ENCODE measurements at places on chromosomes 2 and 18. TPM values are rescaled to one million over a fixed set of nuclear protein-coding genes. Genes with fewer than 3 reads are reported as not detected.
A peak's percentile ranks its signal among the peaks of the same experiment; 100 is the strongest.

The CFAP53 gene
- not detected for total RNA-seq

The MBD5 gene
- total RNA-seq, result 40.8 TPM

The RBM45 gene
- 13.9 TPM for total RNA-seq

The TNFRSF11A gene
- 7.2 TPM for total RNA-seq

The NETO1 gene
- 0.62 TPM for total RNA-seq

The SH2D6 gene
- not detected for total RNA-seq

The SNORC gene
- total RNA-seq, result 0.79 TPM

The TUBA4A gene
- total RNA-seq, result 25.6 TPM

The G6PC2 gene
- total RNA-seq, result 0.14 TPM

The TCF7L1 gene
- 25.9 TPM for total RNA-seq

The MEX3C gene
- total RNA-seq, result 18.8 TPM

The CTDP1 gene
- total RNA-seq, result 13.8 TPM

The DSEL gene
- total RNA-seq, result 11.6 TPM

The ANKRD53 gene
- total RNA-seq, result 2.3 TPM

The SRD5A2 gene
- not detected for total RNA-seq

DNA sequence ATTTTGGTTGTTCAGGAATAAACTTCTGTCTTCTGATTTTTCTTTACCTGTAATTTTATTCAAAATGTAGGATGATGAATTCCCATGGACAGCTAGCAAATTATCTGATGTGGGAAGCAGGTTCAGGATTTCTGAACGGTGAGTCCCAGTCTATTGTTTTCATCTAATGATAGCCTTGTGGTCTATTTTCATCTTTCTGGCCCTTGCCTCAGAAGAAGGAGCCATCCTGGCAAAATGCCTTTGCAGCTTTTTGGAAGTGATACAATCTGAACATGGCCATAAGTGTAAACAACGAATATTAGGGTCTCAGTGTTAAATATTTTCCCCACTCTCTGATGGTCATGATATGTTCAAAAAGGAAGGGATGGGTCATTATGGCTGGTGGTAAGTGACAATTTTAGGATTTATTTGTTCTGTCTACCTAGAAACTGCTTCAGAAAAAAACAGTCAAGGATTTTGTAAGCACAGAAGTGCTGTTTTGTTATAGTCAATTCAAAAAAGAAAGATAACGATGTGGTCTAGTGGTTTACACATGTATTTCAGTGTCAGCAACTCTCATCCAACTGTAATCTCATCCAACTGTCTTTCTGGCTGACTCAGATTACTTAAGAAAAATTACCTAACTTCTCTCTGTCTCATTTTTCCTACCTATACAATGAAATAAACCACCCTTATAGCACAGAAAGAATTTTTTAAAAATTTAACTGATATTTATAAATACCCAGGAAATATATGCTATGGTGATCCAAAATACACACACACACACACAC, 272.6 kb upstream of the ERBB4 start:
- DNase-seq, result no peak

DNA sequence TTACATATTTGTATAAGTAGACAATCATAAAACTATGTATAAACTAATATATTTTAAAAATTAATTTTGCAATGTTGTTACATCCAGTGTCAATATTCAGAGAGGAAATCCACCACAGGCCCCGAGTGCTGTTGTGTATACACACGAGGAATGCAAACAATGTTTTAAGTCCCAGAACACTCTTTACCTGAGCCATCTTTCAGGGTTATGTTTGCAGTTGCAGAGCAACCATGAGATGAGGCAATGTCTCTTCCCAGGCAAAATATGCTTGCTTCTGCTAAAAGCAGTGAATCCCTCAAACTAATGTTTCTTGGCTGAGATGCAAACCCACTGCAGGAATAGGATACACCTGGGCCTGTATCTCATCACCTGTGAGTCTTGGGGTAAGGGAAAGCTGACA, 91.3 kb downstream of the ASXL2 start:
- DNase-seq, result no peak

DNA sequence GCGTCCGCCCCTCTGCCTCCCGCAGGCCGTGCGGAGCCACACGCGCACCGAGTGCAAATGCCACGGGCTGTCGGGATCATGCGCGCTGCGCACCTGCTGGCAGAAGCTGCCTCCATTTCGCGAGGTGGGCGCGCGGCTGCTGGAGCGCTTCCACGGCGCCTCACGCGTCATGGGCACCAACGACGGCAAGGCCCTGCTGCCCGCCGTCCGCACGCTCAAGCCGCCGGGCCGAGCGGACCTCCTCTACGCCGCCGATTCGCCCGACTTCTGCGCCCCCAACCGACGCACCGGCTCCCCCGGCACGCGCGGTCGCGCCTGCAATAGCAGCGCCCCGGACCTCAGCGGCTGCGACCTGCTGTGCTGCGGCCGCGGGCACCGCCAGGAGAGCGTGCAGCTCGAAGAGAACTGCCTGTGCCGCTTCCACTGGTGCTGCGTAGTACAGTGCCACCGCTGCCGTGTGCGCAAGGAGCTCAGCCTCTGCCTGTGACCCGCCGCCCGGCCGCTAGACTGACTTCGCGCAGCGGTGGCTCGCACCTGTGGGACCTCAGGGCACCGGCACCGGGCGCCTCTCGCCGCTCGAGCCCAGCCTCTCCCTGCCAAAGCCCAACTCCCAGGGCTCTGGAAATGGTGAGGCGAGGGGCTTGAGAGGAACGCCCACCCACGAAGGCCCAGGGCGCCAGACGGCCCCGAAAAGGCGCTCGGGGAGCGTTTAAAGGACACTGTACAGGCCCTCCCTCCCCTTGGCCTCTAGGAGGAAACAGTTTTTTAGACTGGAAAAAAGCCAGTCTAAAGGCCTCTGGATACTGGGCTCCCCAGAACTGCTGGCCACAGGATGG, 7.1 kb upstream of the WNT10A start:
- DNase-seq, result no peak

DNA sequence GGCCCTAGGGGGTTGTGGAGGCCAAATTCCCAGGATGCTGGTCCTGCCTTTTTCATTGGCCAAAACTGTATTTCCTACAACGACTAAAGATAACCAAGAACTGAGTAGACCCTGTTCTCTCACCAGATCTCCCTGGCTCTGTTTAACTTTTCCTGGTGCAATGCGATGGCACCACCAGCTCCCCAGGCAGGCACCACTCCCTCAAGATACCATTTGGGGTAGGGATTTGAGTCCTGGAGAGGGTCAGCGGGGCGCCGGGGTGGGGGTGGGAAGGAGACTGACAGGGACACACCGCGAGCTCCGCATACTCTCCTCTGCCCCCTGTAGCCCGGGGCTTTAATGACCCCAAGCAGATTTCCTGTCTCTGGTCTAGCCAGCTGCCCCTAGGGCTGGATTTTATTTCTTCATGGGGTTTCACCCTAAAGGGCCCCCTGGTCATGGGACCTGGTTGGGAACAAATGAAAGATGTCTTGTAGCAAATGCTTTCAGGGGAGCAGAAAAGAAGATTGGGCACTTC, 7.3 kb downstream of the SIX2 start:
- DNase-seq, result no peak

DNA sequence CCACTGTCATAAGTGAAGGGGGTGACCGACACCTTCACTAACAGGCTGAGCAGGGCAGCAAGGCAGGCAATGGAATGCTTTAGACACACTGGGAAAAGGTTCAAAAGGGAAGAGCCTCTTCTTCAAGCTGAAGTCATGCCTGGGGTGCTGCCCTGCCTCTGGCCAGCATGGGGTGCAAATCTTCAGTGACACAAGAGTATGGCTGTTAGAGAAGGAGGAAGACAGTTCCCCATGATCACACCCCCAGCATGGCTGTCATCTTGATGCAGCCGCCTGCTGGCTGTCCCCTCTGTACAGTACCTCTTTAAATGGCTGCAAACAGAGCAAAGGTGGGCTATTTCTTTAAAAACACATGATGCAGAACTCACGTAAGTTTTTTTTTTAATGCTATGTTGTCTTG, 71.9 kb downstream of the INPP4A start:
- DNase-seq, result no peak

DNA sequence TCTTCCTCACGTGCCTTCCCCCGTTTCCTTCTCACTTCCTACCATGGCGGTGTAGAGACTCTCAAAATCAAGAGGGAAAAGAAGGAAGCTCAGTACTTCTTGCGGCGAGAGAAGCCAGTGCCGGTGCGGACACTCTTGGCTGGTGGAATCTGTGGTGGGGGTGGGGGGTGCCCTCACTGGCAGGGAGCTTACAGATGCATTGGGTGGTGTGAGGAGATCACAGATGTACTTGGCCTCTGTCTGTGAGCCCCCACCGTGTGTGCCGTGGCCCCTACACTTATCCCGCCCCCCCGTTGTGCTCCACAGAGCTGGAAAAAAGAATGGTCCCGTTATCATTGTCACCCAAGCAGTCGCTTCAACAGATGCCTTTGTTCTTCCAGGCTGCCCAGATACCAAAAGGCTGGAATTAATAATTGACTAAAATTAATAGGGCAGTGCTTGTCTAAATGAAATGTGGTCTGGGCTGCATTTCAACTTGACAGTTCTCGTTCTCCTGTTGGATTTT, 79.8 kb downstream of the VAPA start:
- DNase-seq, result no peak

GRCh38 chr2:1415501-1415900, 2.2 kb downstream of the TPO start:
- DNase-seq, result peak; percentile 47

- DNase-seq, result no peak
Measured at GRCh38 chr18:79058007-79058406, 11.2 kb upstream of the ATP9B start.

DNA sequence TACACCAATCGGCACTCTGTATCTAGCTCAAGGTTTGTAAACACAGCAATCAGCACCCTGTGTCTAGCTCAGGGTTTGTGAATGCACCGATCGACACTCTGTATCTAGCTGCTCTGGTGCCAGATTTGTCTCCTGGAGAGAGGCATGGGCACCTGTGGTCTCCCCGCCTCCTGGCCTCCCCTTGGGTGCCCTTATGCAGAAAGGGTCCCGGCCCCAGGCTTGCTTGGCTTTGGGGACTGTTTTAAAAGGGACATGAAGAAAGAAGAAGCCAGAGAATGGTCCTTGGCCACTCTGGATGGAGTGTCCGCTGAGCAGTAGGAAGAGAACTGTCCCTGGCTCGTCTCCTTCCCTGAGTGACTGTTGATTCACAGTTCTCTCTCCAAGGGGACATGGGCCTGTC, 11.5 kb upstream of the ALPP start:
- DNase-seq, result no peak

GRCh38 chr2:1590596-1591460, 153.5 kb downstream of the PXDN start:
- peak; percentile 68 for DNase-seq

GRCh38 chr18:65737471-65737955, 13.3 kb upstream of the CDH7 start:
- no peak for DNase-seq

- no peak for DNase-seq
Measured at GRCh38 chr2:44201648-44202165, 33.0 kb downstream of the PPM1B start.

GRCh38 chr2:219547621-219548020, 3.8 kb downstream of the TMEM198 start:
- DNase-seq, result no peak

GRCh38 chr2:135494503-135494902, 36.5 kb downstream of the ZRANB3 start:
- no peak for DNase-seq

DNA sequence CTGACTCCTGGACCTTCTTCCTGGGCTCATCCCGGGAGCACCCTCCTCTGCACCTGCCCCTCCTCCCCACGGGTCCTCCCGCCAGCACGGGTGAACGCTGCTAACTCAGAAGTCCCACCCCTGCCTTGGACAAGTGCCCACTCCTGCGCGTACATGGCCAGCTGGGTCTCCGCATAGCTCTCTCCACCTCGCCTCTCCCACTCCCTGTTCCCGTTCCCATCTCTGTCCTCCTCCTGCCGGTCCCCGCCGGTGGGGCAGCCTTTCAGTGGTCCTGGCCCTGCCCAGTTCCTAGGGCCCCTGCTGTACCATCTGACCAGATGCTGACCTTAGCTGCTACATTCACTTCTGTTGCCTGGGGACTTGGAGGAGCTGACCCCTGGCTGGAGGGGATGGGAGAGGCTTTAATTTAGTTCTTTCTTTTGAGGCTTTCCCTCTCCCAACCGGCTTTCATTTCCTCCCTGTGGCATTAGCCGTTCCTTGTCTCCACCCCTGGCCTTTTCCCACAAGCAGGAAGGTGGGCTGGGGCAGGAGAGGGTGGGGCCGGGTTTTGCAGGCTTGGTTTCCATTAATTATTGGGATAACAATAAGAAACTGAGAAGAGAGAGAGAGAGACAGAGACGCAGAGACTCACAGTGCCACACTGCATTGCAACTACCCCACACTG, 136.1 kb downstream of the SH3BP4 start:
- DNase-seq, result peak; percentile 83

- no peak for DNase-seq
Measured at GRCh38 chr2:48728840-48729239, 26.7 kb downstream of the LHCGR start.

DNA sequence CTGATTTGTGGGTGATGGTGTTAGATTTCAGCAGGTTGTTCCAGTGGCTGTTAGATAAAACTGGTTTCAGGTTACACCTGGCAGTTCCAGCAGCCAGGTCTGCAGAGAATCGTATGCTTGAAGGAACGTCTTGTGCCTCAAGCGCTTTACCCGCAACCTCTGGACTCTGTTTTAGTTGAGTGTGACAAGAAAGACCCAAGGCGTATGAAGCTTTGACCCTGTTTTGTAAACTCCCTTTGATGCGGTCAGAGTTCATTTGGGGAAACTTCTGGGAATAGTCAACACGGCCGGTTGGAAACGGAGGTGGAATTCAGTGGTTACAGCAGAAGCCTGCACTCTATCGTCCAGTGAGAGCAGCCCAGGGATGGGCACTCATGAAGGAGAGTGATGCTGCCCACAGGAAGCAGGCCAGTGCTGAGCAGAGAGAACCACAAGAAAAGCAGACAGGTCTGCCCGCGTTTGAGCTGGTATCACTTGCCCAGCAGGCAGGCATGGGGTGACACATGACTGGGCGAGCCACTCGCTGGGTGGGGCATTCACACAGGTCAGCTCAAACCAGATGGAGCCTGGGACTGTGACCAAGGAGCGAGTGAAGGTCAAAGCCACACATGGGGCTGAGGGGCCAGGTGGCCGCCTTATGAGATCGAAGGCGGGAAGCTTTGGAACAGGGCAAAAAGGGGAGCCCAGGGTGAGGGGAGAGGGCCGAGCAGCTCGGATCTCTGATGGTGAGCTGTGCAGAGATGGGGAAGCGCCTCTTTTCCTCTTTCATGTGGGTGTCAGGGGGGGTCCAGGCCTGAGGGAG, 99.6 kb upstream of the MBOAT2 start:
- DNase-seq, result no peak

- DNase-seq, result peak; percentile 54
Measured at GRCh38 chr18:79511671-79512301, 116.1 kb downstream of the NFATC1 start.

GRCh38 chr2:23269747-23270146, 115.2 kb upstream of the KLHL29 start:
- DNase-seq, result no peak

DNA sequence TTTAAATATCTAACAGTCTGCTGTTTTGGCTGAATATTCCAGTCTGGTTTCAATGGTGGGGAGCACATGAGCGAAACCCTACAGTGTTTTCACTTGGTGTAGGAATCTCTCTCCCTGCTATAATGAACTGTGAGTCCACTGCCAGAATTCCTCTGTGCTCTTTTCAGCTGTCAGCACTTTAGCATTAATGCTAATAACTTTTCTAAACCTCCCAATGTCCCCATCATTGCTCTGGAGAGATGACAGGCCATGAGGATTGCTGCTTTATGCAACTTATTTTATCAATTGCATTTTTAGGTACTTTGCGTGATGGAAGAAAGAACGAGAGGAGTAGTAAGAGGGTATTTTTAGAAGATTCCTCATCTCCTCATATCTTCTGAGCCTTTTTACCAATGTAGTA, 25.3 kb downstream of the STK39 start:
- DNase-seq, result no peak

- no peak for DNase-seq
Measured at GRCh38 chr2:169822785-169823392, 1.8 kb downstream of the METTL5 start.

Data from posterior vena cava (tissue), 2 donors.